ENCODE measurements at places on chromosomes 7 and 10.
A peak's percentile ranks its signal among the peaks of the same experiment; 100 is the strongest.

- no peak for DNase-seq
These were observed 51.6 kb upstream of the ZNF32 start for GRCh38 chr10:43700306-43700705.

DNA sequence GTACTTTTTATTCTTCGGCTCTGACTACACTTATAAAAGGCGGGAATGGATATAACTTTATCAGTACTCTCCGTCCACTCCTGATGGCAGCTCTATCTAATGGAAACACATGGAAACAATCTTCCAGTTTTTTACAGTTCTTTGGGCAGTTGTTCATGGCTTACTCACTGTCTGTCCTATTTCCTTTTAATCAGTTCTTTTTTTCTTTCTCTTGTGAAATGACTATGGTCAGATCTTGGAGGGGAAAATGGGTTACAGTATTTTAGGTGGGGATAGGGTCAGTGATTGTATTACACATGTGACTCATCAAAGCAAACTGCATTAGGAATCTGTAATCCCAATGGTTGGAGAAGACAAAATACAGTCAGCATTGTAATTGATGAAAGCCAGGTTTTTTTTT, 112.4 kb downstream of the BICC1 start:
- no peak for DNase-seq

DNA sequence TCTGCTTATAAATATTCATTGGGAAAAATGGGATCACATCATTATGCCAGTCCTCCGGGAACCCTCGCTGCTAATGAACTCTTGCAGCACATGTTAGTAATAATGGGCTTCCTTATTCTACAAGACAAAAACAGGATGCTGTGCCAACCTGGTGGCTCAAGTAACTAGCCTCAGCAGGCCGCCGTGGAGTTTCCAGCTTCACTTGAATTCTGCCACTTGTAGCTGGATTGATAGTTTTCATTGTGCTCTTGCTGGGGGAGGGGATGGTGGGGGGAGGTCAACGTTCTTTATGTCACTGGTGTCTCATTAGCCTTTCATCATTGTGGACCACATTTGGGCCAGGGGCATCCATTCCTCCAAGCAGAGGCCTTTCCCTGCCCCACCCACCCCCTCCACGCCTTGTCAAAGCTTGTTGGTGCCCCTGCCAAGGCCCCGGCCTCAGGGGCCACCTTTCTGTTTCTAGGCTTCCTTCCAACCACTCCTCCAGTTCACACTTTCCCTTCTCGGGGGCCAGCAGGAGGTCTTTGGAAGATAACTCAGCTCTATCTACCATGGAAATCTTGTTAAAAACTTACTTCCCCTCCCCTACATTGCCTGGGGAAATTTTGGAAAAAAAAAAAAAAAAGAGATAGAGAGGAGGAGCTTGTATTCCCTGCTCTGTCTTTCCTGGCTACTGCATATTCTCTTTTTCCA, 153.9 kb downstream of the BMPER start:
- DNase-seq = no peak

DNA sequence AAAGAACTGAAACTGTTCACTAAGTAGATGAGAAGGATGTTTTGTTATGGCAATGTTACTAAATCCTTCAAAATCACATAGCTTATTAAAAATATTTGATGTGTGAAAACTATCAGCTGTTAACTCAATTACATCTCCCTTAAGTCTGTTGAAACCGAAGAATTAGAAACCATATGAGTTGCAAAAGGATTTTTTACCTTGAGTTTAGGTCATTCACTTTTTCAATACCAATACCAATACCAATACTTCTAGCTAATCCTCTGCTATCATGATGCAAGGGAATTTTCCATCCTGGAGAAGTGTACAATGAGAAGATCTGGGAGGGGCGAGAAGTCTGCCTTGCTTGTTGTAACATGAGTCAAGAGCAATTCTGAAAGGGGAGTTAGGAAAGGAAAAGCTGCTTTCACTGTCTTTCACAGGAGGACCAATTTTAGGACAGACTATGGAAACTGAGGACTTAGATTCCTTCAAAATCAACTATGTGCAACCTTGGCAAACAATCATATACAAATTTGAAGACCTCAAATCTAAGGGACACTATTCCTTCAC, 199.7 kb downstream of the IMMP2L start:
- DNase-seq = no peak

GRCh38 chr7:136058546-136058945, 81.4 kb upstream of the MTPN start:
- DNase-seq = no peak

GRCh38 chr7:122896509-122896908, 10.2 kb upstream of the CADPS2 start:
- DNase-seq = no peak

- DNase-seq = no peak
These were observed at the start of gene DEPP1 for GRCh38 chr10:44978570-44979280. DEPP1 (minus strand) TSS chr10:44978809; CDS start chr10:44978030, 779 bp downstream.

GRCh38 chr10:122468926-122469781, 7.8 kb downstream of the HTRA1 start:
- DNase-seq = no peak

GRCh38 chr7:18655912-18656311, 160.4 kb downstream of the HDAC9 start:
- DNase-seq = no peak

GRCh38 chr7:3725155-3726059, 424.4 kb downstream of the SDK1 start:
- no peak for DNase-seq

DNA sequence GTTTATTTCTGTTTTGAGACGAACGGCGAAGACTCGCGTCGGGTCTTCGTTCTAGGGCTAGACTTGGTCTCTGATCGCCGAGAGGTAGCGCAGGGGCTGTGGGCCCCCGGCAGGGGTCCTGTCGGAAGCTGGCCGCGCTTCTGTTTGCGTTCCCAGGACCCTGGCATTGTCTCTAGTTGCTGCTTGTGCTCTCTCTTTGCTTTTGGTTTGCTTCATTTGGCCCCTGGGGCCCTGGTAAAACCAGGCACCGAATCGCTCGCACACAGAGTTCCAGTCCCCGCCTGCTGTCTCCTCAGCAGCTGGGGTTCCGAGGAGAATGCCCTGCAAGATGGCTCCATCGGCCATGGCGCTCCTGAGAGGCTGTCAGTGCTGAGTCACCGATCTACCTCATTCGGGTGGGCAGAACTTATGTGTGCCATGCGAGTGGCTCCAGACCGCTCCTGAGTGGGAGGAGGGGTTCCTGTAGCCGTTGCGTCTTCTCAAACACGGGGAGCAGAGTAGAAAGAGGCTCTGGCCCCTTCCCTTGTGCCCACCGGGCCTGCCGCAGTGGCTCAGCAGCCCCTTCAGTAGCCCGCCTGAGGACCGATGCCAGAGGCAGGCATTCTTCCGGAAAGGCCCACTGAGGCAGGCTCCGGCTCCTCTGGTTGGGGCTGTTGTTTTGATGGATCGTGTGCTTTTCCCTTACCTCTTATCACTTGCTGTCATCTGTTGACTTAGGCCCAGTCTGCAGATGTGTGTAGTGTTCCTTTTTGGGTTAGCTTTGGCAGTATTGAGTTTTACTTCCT, 826 bp downstream of the CHPF2 start:
- DNase-seq = peak; percentile 67

DNA sequence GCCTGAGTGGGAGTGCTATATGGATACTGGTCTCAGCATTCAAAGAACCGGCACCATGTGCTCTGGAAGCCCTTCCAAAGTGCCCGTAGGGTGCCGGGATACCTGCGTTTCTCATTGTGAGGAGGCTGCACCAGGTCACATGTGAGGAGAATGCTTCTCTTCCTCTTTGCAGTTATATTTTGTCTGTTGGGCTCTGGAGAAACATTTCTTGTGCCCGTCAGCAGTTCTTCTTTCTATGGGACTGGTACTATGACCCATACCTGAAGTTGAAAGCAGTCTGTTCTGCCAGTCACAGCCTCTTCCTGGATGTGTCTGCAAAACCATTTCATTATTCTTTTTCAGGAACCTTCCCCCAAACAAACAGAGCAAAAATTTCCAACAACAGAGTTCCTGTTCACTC, 465.0 kb downstream of the SUGCT start:
- no peak for DNase-seq

DNA sequence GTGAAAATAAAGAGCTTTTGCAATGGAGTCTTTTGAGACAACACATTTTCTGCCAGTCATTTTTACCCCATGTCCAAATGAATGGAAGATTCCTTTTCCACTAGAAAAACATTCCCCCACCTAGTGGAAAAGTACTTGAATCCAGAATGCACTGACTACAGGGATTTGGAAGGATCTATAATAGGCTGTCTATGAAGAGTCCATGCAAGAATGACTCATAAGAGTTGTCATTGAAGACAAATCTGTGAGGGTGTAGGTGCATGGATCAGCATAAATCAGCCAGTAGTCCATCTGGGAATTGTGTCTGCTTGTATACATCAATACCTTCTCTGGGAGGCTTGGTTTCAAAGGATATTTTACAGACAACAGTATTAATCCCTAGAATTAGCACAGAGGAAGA, 32.5 kb upstream of the TRUB1 start:
- DNase-seq = no peak

DNA sequence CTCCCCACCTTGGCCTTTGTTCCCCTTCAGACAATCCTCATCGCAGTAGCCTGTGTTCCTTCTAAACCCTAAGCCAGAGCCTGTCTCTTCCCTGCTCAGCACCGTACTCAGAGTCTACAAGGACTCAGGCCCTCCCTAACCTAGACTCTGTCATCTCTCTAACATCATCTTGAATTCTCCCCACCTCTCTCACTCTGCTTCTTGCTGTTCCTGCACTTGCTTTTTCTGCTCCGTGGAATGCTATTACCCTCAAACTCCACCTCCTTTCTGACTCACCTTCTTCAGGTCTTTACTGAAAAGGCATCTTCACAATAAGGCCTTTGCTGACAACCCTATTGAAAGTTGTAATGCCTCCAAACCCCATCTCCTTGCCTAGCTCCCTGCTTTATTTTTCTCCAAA, 141.0 kb downstream of the DKK1 start:
- no peak for DNase-seq

- DNase-seq = no peak
These were observed 5.5 kb downstream of the CPA5 start for GRCh38 chr7:130349911-130350782.

DNA sequence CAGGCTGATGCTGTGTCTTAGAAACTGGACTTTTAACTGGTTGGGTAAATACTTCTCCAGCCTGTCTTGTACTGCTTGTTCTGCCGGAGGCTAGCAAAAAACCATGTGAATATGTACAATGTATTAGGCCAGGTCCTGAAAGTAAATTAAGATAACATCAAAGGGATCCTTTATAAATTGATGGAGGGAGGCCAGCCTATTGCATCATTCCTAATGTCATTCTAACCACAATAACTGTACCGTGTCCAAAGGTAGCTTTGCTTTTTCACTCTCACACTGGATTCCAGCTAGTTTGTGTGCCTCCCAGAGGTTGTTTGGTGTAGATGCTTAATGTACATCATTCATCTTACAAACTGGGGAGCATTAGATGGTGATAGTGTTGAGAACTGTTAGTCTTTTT, 91.2 kb upstream of the SEM1 start:
- DNase-seq = no peak

GRCh38 chr7:148669927-148670326, 28.8 kb upstream of the CUL1 start:
- DNase-seq = no peak

- no peak for DNase-seq
These were observed 48.8 kb downstream of the PLPP4 start for GRCh38 chr10:120505866-120506265.

- no peak for DNase-seq
These were observed 46.0 kb downstream of the FOXK1 start for GRCh38 chr7:4727914-4728705.

DNA sequence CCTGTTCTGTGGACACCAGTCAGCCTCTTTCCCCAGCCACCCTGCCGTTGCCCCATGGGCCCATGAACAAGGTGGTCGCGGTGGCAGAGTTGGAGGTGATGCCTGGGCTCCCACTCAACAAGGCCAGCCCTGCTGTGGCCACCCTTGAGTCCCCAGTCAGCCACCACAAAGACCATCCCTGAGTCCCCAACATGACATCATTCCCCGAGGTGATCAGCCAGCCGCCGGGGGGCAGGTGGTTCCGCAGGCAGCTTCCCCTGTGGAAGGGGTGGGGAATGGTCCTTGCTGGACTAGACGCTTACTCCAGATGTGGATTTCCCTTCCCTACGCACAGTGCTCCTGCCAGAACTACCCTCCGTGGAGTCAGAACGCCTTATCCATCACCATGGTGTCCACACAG, 271.7 kb downstream of the PTPRN2 start:
- DNase-seq = no peak

GRCh38 chr10:118710487-118710886, 44.3 kb downstream of the CACUL1 start:
- no peak for DNase-seq

DNA sequence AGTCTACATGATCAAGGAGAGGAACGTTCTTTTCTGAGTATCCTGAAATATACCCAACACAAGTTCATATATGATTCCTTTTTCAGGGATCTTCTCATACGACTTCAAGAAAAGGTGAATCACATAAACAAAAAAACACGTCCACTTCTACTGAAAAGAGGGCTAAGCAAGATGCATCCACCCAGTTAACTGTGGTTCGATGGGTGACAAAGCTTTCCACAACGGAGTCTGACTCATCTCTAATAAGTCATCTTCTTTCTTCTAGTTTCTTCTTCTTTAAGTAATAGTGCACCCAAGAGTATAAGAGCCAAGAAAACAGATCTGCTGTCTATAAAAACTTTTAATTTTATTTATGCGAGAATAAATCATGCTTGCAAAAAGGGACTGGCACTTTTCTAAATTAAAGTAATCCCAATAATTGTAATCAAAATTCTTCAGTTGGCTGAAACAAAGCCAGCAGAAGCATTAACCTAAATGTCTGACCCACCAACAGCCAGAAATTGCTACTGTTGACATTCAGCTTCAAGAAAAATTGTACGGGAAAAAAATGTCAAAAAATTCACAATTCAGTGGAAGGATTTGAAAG, 146.9 kb upstream of the ANK3 start:
- peak; percentile 10 for DNase-seq

- no peak for DNase-seq
These were observed 390.6 kb downstream of the SDK1 start for GRCh38 chr7:3691478-3692158.

GRCh38 chr7:107474104-107474521, 4.3 kb downstream of the GPR22 start:
- no peak for DNase-seq

DNA sequence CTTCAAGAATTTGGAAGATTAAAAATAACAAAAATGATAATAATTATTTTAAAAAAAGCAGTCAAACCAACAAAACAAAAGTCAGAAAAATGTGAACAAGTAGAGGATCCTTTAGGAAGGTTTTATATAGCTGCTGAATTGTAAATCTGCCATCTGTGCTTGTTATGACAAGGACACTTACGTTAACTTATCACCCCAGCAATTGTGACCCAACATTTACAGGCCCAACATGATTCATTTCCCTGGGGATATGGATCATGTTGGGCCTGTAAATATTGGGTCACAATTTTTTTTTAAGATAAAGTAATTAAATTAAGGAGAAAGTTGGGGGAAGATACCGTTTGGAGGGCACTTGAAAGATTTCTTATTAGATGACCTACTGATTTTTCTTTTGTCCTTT, 261.4 kb upstream of the HABP2 start:
- no peak for DNase-seq
